ENCODE measurements at places on chromosomes 12 and 14. TPM values are rescaled to one million over a fixed set of nuclear protein-coding genes. Genes with fewer than 3 reads are reported as not detected.
A peak's percentile ranks its signal among the peaks of the same experiment; 100 is the strongest.

- no peaks in the 10 kb centered on the region for H3K27me3 ChIP-seq
- no peak overlapping the region for H3K27ac ChIP-seq
- no peaks in the 10 kb centered on the region for H3K36me3 ChIP-seq
- H3K4me3 ChIP-seq, result no peak overlapping the region
- peaks cover 3% of the 10 kb centered on the region for H3K4me1 ChIP-seq
- DNase-seq, result no peak
These were observed 125.8 kb downstream of the SLC38A4 start for GRCh38 chr12:46699986-46700385.

The DDX23 gene
- total RNA-seq, result 59.7 TPM

The KRT85 gene
- total RNA-seq, result not detected

DNA sequence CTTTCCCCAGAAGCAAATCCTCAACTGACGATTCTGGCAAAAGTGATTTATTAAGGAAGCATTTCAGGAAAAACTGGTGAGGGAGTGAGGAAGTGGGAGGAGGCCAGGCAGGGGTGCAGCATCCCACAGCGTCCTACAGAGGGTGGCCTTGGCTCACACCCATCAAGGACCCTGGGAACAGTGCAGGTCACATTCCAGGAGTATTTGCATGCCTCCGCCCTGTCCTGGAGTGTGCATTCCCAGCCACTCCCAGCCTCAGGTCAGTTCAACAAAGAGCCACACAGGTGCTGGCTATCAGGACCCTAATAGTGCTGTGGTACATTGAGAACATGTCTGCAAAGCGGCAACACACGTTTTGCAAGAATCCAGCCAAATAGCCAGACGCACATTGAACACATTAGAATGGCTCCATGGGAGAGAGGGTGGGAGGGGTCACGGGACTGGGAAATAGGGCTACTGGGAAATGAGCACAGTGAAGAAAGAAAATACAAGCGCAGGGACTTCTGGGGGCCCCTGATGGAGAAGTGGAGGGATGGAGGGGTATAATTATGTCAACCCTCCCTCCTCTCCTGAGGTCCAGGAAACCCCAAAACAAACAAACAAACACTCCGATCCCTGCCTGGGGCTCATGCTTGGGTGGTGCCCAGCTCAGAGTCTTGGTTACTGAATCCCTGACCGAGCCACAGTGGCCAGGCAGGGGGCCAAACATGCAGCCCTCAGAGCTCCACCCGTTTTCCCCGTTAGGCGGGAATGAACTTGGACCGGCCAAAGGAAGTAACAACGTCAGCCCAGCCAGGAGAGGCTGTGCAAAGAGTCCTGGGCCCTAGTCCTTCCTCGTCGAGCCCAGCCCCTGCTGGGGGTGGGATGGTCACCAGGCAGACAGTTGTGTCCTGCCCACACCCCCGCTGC lies 36.5 kb downstream of the CMKLR1 start:
- no peak overlapping the region for H3K4me3 ChIP-seq
- H3K36me3 ChIP-seq, result no peaks in the 10 kb centered on the region
- no peak for DNase-seq
- H3K27ac ChIP-seq, result peak overlapping the region; percentile 79

GRCh38 chr12:23093488-23093887 lies 468.5 kb downstream of the ETNK1 start:
- no peak overlapping the region for H3K4me3 ChIP-seq
- no peak for DNase-seq
- H3K27ac ChIP-seq, result no peak overlapping the region
- H3K27me3 ChIP-seq, result no peaks in the 10 kb centered on the region
- no peaks in the 10 kb centered on the region for H3K4me1 ChIP-seq

DNA sequence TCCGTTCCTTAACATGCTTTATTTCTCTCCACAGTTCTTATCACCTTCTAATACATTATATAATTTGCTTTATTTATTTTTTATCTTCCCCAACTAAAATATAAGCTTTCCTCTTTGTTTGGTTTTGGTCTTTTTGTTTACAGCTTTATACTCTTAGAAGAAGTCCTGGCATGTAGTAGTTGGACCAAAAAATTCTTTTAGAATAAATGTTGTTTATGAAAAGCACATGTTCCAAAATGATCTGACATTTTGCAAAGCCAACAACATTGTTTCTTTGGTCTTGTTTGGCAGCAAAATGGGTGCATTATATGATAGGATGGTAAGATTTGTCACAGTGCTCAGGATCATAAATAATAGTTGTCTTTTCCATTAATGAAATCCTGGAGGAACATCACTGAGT lies 312.5 kb downstream of the LRIG3 start:
- H3K27me3 ChIP-seq, result no peaks in the 10 kb centered on the region
- H3K4me1 ChIP-seq, result no peaks in the 10 kb centered on the region
- H3K4me3 ChIP-seq, result no peak overlapping the region
- no peaks in the 10 kb centered on the region for H3K36me3 ChIP-seq
- no peak overlapping the region for H3K27ac ChIP-seq
- no peak for DNase-seq

The KCNK10 gene
- 1.2 TPM for total RNA-seq

DNA sequence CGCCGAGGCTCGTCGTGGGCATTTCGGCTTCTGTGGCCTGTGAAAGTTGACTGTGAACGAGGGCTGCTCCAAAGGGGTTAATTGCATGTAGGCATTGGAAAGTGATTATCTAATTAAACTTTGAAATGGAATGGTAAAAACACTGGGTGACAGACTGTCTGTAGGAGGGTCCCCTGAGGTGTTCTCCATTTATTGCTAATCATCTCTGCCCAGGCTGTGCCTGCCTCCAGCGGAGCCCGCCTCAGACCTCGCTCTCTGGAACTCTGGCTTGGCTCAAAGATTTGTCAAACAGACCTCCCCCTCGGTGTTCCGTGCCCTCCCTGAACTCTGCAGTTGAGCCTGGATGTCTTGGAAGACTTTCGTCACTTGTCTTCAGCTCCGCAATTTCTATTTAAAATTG lies 50.2 kb upstream of the VRK1 start:
- no peak overlapping the region for H3K4me3 ChIP-seq
- H3K27ac ChIP-seq, result no peak overlapping the region
- H3K36me3 ChIP-seq, result no peaks in the 10 kb centered on the region

DNA sequence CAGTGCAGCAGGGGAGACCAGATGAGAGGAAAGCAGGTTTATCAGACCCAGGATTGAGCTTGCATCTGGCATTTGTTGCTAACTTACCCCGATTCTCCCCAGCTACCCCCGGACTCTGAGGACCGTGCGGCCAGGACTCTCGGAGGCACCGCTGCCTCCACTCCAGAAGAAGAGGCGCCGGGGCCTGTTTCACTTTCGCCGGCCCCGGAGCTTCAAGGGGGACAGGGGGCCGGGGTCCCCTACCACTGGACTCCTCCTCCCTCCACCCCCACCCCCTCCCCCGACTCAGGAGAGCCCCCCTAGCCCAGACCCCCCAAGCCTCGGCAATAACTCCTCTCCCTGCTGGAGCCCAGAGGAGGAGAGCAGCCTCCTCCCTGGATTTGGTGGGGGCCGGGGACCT lies 6.5 kb upstream of the CPNE6 start:
- H3K36me3 ChIP-seq, result no peaks in the 10 kb centered on the region
- DNase-seq, result no peak
- H3K4me1 ChIP-seq, result no peaks in the 10 kb centered on the region
- no peak overlapping the region for H3K27ac ChIP-seq
- no peak overlapping the region for H3K4me3 ChIP-seq
- H3K27me3 ChIP-seq, result no peaks in the 10 kb centered on the region

The TPH2 gene
- total RNA-seq, result not detected

The ZFHX2 gene
- total RNA-seq, result 0.26 TPM

GRCh38 chr12:52622349-52622748 lies 4.0 kb upstream of the KRT73 start:
- no peaks in the 10 kb centered on the region for H3K4me1 ChIP-seq
- H3K27ac ChIP-seq, result no peak overlapping the region
- no peak overlapping the region for H3K4me3 ChIP-seq
- H3K36me3 ChIP-seq, result no peaks in the 10 kb centered on the region
- no peaks in the 10 kb centered on the region for H3K27me3 ChIP-seq

The ACOT4 gene
- total RNA-seq, result 0.48 TPM

- H3K4me3 ChIP-seq, result no peak overlapping the region
- peak overlapping the region; percentile 93 for H3K27ac ChIP-seq
- no peak for DNase-seq
- H3K27me3 ChIP-seq, result no peaks in the 10 kb centered on the region
These were observed 113.0 kb downstream of the ZFP36L1 start for GRCh38 chr14:68679746-68680467.

GRCh38 chr14:41403360-41403759 lies 203.3 kb upstream of the LRFN5 start:
- H3K36me3 ChIP-seq, result no peaks in the 10 kb centered on the region
- H3K27me3 ChIP-seq, result no peaks in the 10 kb centered on the region
- no peak overlapping the region for H3K4me3 ChIP-seq
- H3K4me1 ChIP-seq, result no peaks in the 10 kb centered on the region
- H3K27ac ChIP-seq, result no peak overlapping the region

The KRT83 gene
- total RNA-seq, result not detected

The INHBC gene
- total RNA-seq, result not detected

GRCh38 chr14:76181546-76181945 lies 29.8 kb downstream of the GPATCH2L start:
- DNase-seq, result no peak
- H3K27me3 ChIP-seq, result no peaks in the 10 kb centered on the region
- no peaks in the 10 kb centered on the region for H3K4me1 ChIP-seq
- peaks cover 25% of the 10 kb centered on the region for H3K36me3 ChIP-seq
- no peak overlapping the region for H3K4me3 ChIP-seq
- H3K27ac ChIP-seq, result no peak overlapping the region

DNA sequence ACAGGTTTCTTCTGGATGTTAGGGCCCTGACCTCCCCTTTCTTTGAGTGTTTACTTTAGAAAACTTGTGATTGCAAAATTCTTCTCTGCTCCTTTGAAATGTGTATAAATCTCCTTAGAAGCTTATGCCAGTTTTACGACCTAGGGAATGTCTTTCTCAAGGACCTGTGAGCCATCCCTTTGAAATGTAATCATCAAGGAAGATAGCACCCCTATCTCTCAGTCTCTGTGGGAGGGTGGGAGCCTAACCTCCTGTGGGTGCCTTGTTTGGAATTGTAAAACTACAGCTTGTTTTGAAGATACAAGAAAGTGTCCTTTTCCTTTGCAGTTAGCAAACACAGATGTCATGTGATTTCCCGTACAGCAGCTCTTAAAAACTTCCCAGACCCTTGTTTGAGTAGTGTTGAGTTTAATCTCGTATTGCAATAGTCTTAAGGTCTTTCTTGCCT lies 3.3 kb downstream of the OR10AD1 start:
- no peak overlapping the region for H3K4me3 ChIP-seq
- DNase-seq, result no peak
- no peaks in the 10 kb centered on the region for H3K36me3 ChIP-seq
- peak overlapping the region; percentile 98 for H3K27ac ChIP-seq
- no peaks in the 10 kb centered on the region for H3K27me3 ChIP-seq
- H3K4me1 ChIP-seq, result peaks cover 3% of the 10 kb centered on the region

DNA sequence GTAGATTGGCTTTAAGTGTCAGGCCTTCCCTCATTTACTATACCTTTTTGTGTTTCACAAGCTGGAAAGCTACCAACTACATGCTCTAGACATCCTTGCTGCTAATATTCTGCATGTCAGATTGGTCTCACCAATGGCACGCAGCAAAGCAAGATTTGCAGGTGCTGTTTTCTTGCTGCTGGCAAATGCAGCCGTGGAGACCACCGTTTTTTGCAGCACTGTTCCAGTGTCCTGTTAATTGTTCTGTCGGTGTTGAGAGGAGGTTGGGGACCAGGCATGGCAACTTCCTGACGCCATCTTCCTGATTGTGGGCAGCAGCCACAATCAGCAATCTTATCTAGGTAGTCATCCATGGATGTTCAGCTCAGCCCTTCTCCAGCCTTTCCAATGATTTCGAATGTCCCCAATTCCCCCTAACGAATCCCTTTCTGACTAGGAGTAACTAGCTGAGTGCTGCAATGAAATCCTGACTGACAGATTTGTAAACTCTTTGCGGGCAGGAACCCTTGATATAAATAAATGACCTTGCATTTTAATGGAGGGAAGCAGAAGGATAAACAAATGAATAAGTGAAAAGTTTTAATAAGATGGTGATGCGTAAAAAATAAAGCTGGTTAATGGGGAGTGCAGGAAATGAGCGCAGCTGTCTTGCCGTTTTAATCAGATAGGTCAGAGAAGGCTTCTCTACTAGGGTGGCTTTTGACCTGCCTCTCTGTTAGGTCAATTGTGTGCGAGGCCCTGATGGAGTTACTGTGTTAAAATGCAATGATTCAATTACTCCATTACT lies 574 bp upstream of the CRADD start:
- H3K4me1 ChIP-seq, result peaks cover 17% of the 10 kb centered on the region
- H3K36me3 ChIP-seq, result no peaks in the 10 kb centered on the region
- peak overlapping the region; percentile 98 for H3K27ac ChIP-seq
- H3K27me3 ChIP-seq, result peaks cover 8% of the 10 kb centered on the region

The ADAM21 gene
- total RNA-seq, result not detected

GRCh38 chr12:5499566-5500330 lies 67.8 kb downstream of the NTF3 start:
- peaks cover 32% of the 10 kb centered on the region for H3K4me1 ChIP-seq
- DNase-seq, result no peak

DNA sequence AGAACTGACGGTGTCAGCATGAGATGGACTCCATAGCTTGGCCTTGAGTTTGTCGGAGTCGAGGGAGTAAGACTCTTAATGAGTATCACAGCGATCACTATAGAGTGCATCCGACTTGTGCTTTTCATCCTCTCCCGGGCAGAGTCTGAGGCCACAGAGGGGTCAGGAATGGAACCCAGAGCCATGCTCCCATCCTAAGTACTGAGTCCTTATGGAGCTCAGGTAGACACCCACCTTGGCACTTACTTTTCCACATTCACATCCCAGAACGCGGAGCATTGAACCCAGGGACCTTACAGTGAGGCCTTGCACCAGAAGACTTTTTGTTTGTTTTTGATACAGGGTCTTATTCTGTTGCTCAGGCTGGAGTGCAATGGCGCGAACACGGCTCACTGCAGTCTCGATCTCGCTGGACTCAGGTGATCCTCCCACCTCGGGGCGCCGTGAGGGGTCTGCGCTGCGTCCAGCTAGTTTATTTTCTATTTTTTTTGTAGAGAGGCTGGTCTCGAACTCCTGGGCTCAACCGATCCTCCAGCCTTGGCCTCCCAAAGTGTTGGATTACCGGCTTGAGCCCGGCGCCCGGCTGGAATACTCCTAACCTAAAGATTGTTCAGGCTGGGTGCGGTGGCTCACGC lies 719 bp upstream of the SRSF9 start:
- peak overlapping the region; percentile 94 for H3K27ac ChIP-seq
- no peak for DNase-seq
- H3K4me3 ChIP-seq, result peak overlapping the region; percentile 99
- no peaks in the 10 kb centered on the region for H3K27me3 ChIP-seq
- peaks cover 52% of the 10 kb centered on the region for H3K4me1 ChIP-seq

The MAP3K9 gene
- 8.1 TPM for total RNA-seq

GRCh38 chr12:65500091-65500900 lies 221.8 kb downstream of the MSRB3 start:
- H3K36me3 ChIP-seq, result no peaks in the 10 kb centered on the region
- H3K27ac ChIP-seq, result no peak overlapping the region
- H3K4me1 ChIP-seq, result no peaks in the 10 kb centered on the region
- H3K4me3 ChIP-seq, result no peak overlapping the region
- no peaks in the 10 kb centered on the region for H3K27me3 ChIP-seq

The MIP gene
- total RNA-seq, result 0.09 TPM

The MTA1 gene
- 44.2 TPM for total RNA-seq
